ENCODE measurements at places on chromosomes 3 and 15.

DNA sequence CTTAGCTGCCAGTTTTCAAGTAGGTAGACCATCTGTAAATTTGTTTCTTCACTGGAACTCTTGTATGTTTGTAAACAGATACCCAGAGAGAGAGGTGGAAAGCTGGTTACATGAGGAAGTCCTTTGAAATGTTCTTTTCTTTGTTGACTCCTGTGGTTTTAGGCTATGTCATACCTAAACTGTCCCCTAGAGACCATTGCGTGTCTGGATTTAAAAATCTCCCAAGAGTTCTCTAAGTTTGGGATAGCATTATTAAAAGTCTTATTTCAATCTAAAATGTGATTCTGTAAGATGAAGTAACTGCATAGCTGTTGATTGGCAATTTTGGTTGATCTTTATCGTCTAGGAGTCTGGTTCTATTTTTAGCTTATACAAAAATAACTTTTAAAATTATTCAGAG lies 127.2 kb downstream of the GHSR start:
- no peak for DNase-seq

DNA sequence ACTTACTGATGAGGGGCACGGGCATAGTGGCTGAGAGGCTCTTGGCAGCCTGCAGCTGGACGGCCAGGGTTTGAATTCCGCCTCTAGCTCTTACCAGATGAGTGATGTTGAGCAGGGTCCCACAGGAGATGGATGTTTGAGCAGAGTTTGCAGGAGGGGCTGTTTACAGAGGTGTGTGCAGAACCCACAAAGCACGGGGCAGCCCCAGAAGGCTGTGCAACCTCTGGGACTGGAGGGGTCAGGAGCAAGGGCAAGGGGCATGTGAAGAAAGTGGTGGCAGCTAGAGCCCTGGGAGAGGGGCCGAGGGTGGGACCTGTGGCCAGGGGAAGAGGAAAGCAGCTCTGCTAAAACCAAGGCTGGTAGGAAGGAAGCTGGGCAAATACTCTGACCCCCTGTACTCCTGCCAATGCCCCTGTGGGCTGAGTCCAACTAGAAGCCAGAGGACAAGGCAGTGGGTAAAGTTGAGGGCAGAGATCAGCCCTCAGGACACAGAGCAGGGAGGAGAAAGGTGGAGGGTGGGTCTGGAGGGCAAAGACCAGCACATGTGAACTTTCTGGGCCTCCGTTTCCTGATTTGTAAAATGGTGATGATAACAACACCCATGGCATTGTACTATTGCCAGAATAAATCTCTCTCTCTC lies 53.9 kb upstream of the ITGA11 start:
- no peak for DNase-seq

- DNase-seq: no peak
Measured at GRCh38 chr3:143269741-143270140, 150.2 kb downstream of the CHST2 start.

DNA sequence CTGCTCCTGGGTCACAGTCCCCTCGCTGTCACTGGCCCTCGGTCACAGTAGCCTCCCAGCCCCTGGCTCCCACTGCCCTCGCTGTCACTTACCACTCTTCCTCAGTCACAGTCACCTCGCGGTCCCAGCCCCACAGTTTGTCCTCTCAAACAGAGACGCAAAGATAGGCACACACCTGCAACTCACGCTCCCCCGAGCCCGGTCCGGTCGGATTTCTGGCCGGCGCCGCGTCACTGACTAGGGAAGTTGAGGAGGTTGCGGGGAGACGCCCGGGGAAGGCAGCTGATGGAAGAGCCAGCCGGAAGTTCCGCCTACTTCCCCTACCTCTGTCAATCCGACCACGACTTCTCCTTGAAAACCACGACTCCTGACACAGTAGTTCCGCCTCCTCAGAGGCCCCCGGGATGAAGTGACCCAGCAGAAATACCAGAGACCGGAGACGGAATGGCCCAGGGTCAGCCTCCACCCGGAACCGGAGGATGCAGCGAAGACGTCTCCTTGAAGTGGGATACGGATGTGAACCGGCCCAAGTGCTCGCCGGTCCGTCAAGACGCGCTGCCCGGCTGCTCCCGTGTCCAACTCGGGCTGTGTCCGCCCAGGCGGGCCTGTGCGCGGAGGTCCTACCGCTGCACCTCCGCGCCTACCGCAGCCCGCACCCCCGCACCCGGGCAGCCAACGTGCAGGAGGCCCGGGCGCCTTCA lies at the start of gene PCYT1A:
Gene PCYT1A (minus strand): TSS at position 287 of the 701 bp plus-strand sequence. CDS start 17,195 bp downstream, outside the sequence.
- peak; percentile 88 for DNase-seq

DNA sequence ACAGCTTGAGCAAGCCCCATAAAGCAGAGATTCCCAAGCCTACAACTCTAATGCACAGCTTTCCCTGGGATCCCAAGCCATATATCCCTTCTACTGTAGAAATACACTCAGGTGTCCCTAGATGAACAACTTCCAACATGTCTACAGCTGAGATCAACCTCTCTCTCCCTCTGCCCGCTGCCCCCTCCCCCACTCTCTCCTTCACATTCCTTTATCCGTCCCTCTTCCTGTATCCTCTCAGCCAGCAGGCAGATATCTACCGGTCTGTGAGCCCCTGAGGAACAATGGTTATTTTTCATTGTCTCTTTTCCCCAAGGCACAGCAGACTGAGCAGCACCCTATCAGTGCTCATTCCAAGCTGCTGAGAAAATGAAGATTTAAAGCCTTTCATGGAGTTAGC lies 138.6 kb downstream of the SUCLG2 start:
- no peak for DNase-seq

DNA sequence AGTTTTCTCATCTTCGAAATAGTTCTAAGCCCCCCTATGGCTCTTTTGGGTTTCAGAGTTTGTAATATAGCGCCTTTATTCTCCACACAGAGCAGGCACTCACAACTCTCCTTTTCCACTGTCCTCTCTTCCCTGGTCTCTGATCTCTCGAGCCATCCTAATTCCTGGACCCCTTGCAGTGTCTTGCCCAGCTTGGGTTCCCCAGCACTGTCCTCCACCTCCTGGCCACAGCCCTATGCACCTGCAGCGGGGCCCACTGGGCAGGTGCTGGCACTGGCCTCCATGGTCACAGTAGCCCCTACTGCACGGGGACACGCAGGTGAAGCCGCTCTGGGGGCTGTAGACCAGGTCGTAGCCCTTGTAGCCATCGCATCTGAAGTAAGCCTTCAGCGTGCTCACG lies 27.9 kb downstream of the MUC20 start:
- no peak for DNase-seq

DNA sequence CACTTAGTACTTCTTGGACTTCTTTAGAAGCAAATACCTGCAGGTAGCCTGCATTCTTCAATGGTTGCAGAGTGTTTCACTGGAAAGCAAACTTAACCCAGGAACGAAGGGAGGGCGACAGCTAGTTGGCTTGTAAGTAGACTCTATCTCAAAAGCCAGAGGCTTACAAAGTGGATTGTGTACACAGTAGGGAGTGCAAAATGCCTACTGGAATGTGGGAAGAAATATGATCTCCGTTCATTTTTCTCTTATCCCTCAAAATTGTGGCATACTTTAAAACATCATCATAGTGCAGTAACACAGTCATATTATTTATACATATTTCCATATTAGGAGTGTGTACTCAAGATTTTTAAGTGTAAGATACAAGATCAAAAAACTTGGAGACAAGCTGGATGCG lies 155.7 kb downstream of the LIPC start:
- no peak for DNase-seq

- DNase-seq: no peak
Measured at GRCh38 chr15:43239732-43240491, 19.1 kb upstream of the EPB42 start.

GRCh38 chr3:25537516-25537915 lies 109.5 kb downstream of the RARB start:
- no peak for DNase-seq

DNA sequence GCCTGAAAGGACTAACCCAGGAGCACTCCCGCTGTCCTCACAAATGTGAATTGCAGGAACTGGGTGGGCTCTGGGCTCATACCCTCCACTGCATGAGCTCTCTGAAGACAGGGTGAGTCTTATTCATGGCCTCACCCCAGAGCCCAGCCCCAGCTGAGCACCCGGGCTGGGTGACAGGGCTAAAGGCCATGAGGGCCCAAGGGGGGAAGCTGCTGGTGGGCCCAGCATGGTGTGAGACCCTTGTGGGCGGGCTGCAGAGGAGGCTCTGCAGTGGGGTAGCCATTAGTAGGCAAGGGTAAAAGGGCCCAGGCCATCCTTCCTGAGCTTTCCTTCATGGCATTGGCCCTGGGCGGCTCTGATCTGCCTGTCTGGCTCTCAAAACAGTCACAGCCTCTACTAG lies 30.3 kb downstream of the SRPRB start:
- no peak for DNase-seq

GRCh38 chr3:187167777-187168176 lies 28.5 kb upstream of the RPL39L start:
- DNase-seq: no peak

- no peak for DNase-seq
Measured at GRCh38 chr3:105774444-105775180, 94.2 kb downstream of the CBLB start.

DNA sequence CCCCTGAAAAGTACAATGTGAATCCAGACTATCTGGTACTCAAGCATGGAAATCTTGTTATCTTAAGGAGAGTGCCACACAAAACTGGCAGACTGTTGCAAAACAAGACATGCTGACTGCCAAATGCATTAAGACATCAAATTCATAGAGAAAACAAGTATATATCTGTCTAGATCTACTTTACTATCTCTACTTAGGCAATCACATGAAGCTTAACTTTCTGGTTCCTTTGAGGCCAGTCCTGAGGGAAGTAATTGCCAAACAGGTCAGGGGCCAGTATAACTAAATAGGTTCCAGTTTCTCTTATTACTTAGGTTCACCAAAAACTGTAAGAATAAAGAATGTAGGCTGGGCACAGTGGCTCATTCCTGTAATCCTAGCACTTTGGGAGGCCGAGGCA lies 15.9 kb upstream of the SLC4A7 start:
- no peak for DNase-seq

DNA sequence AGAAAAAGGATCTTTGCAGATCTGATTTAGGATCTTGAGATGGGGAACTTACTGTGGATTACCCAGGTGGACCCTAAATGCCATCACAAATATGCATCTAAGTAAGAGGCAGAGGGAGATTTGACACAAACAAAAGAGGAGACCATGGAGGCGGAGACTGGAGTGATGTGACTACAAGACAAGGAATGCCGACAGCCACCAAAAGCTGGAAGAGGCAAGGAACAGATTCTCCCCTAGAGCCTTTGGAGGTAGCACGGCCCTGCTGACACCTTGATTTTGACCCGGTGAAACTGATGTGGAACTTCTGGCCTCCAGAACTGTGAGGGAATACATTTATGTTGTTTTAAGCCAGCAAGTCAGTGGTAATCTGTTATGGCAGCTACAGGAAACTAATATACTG lies 44.0 kb downstream of the GASK1A start:
- no peak for DNase-seq

DNA sequence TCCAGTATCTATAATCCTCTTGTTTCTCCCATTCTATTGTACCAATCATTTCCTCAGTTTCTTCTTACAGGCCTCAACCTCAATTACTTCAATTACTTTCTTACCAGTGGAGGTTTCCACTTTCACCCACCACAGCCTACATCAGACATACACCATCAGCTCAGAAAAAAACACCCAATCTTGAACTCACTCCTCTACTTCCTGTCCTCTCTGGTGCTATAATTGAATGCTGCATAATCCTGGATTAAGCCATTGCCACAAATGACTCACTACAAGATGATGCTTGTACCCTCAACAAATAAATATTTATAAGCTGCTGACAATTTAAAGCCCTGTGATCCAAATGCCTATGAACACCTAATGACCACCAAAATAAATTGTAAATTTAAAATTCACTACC lies 18.5 kb downstream of the RYK start:
- DNase-seq: no peak

DNA sequence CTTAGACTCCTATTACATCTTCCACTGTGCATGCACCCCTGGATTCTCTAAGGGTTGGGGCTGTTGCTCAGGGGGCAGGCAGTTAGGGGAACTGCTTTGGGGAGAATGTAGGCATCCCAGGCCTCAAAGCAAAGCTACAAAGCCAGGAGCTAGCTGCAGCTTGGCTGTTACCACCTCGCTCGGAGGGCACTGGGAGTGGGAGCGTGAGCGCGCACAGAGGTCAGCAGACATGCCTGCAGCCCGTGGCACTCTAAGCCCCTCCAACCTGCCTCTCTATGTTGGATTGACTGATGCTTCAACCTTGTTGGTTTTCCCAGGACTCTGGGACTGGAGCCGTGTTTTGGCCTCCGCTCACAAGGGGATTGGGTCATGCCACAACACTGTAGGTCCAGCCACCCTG lies 69.8 kb downstream of the CPN2 start:
- DNase-seq: no peak

DNA sequence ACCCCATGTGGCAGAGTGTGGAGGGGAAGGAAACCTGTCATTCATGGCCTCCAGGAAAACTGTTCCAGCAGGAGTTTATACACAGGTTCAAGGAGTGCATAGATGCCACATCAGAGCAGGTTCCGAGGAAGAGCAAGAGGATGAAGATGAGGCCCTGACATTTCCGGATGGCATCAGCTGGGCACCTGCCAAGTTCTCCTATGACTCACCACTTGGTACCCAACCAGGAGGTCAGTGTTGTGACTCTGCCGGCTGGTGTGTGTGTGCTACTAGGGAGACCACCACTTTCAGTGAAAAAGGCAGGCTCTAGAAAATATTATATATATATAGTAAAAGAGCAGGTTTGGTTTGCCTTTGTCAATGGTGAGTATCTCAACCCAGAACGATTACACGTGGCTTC lies 69.3 kb downstream of the NTRK3 start:
- no peak for DNase-seq

GRCh38 chr3:122030381-122031122 lies 8.5 kb upstream of the ILDR1 start:
- DNase-seq: no peak

GRCh38 chr15:36239509-36239908 lies 339.9 kb upstream of the CDIN1 start:
- no peak for DNase-seq

DNA sequence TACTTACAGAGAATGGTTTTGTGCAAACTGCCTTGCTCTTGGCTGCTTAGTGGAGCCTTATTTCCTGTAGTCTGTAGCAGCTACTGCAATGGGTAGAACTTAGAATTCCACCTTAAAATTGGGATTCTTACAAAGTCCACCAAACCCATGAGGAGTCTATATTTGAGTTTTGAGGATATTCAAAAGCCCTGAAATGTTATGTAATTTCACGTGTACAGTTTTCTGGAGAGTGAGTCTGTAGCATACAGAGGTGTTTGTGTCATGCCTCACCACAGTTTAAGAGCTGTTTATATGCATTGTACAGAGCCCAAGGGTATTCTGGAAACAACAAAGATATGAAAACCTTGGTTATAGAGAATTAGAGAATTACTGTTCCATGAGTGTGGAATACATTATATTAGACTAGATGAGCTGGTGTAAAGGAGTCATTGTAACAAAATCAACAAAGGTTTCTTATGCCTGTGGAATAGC lies 114.4 kb downstream of the MBNL1 start:
- no peak for DNase-seq

DNA sequence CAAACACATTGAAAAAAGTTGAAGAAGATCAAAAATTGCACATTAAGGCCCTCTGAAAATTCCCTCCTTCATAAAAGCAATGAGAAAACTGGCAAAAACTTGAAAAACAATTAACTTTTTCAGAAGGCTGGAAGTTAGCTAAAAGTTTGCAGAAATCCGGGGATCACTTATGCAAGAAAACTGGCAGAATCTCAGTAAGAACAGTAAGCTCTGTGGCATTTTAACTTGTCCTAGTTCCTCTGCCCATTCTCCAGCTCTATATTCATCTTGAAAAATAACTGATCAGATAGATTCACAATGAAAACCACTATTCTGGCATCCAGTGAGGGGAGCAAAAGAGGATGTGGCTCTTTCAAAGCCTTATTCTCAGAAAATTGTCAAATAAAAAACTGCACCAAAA lies 566.8 kb downstream of the NTRK3 start:
- no peak for DNase-seq

GRCh38 chr3:50226888-50227389 lies 9.1 kb upstream of the GNAI2 start:
- DNase-seq: no peak

All from HuH-7.5 (cell line).